ENCODE measurements at places on chromosomes 7 and 10.

- no peak for DNase-seq
These were observed 33.2 kb downstream of the DKK1 start for GRCh38 chr10:52347327-52347667.

- DNase-seq, result no peak
These were observed 63.8 kb downstream of the MKI67 start for GRCh38 chr10:128062331-128062880.

GRCh38 chr10:96650958-96651357, 64.1 kb upstream of the TM9SF3 start:
- DNase-seq, result no peak

GRCh38 chr7:150610233-150610632, 22.0 kb downstream of the GIMAP6 start:
- DNase-seq, result no peak

GRCh38 chr7:74199551-74200355, 10.1 kb upstream of the LAT2 start:
- DNase-seq, result no peak

DNA sequence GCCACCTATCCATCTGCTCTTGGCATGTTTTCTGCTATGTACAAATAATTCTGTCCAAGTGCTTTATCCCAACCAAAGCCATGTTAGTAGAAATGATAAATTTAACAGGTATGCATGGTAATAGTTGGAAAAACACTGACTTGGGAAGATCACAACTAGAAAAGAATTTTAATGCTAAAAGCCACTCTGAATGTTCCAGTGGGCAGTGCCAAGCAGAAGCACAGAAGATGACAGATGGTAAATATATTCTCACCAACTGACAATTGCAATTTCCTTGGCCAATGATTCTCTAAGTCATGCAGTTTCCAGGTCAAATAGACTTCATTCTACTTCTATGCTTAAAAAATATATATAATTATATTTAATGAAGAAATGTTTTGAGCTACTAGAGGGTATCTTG, 83.6 kb upstream of the SEMA3C start:
- no peak for DNase-seq

DNA sequence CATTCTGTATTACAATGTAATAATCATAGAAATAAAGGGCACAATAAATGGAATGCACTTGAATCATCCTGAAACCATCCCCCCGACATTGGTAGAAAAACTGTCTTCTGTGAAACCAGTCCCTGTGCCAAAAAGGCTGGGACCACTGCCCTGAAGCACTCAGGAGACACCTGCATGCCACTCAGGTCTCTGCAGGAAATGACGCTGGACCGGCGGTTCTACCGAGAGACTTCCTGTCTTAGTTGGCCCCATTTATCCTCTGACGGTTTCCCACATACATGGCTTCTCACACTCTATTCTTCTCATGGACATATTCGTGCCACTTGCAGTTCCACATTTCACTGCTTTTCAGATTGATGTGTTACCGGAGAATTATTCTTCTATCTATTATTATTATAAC, 617.5 kb downstream of the SDK1 start:
- no peak for DNase-seq

DNA sequence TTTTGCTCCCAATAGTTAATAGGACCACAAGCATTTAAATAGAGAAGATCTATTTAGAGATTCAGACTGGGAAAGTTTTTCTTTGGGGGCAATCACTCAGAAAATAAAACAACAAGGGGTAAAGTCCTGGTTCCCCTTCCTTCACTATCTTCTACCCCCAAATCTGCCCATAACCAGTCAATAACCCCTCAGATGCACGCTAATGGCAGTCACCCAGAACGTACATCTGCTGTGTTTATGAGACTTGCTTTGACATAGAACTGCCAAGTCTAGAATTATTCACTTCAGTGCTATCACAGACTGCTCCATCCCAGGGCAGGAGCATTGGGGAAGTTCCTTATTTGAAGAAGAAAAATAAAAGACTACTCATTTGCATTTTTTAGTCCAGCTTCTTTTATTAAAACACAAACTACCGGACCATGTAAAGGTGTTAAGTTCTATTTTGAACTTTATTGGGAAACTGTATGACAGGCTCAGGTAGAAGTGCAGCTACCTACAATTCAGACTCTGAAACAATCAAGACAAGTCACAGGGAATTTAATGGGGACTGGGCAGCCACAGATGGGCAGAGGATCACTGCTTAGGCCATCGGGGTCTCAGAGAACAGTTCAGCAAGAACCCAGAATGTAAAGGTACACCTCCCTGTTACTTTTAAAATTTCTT, 38.4 kb downstream of the ANK3 start:
- DNase-seq, result no peak

DNA sequence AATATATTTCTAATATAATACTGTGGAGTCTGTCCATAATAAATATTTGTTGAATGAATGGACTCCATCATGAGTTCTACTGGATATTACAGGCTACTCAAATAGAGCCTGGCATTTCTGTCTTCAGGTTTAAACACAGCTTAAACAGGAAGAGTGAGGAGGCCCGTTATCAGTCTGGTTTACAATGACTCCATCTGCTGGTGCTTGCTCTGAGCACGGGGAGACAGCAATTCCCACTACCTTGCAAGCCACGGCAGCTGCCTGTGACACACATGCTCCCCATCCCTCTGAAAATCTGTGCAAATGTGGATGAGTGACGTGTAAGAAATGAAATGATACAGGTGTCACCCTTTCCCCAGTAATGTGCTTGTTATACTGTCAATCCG, 293.5 kb upstream of the IMMP2L start:
- no peak for DNase-seq
